ENCODE measurements at places on chromosomes 5 and 9. TPM values are rescaled to one million over a fixed set of nuclear protein-coding genes. Genes with fewer than 3 reads are reported as not detected.

DNA sequence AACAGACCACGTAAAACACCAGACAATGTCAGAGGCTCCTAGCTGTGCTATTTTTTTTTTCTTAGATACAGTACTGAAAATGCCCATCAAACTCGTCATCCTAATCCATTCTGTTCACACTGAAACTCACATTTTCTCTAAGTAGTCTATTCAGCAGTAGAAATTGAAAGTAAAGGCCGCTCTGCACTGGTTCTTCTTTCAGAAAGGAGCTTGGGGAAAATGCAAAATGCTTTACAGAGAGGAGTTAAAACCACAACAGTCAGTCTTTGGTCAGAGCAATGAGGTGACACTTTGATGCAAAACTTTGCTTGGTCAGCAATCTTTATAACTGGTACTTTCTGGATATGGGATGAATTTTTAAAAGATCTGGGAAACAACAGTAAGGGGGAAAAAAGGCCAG, 43.8 kb upstream of the SUSD1 start:
- no peak for DNase-seq

Gene GARIN3
- total RNA-seq = not detected

Gene UQCRQ
- total RNA-seq = 108 TPM

Gene ACTL7A
- total RNA-seq = not detected

Data from G401 (cell line).